8988T (cell line): ENCODE measurements at places on chromosomes 5 and 9.

GRCh38 chr5:109100971-109101370 lies 308.8 kb downstream of the PJA2 start:
- no peak for DNase-seq

DNA sequence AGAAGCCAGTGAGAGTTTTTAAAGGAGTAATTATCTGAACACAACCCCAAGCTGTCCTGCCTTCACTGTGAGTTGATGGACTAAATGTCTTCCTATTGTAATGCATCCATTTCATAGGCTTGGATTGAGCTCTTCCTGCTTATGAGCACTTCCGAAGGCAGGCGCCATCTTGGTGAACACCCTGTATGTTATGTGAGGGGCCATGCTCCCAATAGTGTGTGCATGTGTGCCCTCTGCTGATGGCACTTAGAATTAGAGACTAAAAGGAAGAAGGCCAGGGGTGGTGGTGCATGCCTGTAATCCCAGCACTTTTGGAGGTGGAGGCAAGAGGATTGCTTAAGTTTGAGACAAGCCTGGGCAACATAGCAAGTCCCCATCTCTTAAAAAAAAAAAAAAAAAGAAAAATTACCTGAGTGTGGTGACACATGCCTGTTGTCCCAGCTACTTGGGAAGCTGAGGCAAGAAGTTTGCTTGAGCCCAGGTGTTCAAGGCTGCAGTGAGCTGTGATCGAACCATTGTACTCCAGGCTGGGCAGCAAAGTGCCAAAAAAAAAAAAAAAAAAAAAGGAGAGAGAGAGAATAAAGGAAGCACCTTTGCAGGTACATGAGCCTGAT lies 65.0 kb downstream of the C9orf152 start:
- DNase-seq = no peak

- no peak for DNase-seq
Measured at GRCh38 chr5:36238502-36239295, 3.0 kb downstream of the NADK2 start.

- no peak for DNase-seq
Measured at GRCh38 chr9:17361378-17361777, 217.5 kb upstream of the SH3GL2 start.

GRCh38 chr5:165526357-165526756 lies 2020.9 kb downstream of the MAT2B start:
- DNase-seq = no peak

- peak; percentile 98 for DNase-seq
Measured at GRCh38 chr9:133429641-133430161, 7.5 kb downstream of the ADAMTS13 start.

DNA sequence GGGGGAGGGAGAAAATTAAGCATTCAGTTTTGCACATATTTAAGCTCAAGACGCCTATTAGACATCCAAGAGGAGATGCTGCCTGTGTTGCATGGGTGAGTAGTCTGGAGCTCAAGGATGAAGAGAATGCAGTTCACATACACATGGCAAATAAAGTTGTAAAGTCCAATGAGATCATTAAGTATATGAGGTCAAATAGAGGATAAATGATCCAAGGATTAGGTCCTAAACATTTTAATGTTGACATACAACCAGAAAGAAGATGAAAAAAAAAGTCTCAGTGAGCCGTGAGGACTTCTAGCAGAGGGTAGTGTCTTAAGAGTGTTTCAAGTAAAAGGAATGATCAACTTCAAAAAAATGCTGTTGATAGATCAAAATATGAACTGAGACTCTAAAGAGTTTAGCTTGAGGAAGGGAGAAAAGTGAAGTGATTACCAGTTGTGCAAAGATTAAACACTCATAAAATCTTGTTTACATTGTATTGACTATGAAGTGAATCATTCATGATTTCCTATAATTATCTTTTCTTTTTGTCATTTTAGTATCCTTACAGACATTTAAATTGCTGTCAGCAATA lies 251.8 kb downstream of the ZNF608 start:
- DNase-seq = no peak

DNA sequence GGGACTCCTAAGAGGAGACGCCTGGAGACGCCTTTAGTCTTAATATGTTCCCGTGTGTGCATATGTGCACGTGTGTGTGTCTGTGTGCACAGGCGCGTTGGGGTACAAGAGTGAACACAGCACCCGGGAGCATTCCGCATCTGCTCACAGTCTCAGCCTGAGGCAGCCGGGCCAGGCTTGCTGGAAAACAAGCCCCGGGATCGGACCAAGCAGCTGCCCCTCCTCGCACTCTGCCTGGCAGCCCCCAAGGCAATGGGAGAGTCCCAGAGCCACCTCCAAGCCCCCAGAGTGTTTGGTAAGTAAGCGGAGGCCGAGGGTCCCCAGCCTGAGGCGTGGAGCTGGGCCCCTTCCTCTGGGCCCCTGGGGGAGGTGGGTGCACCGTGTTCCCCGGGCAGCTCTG lies 27.3 kb upstream of the UBAC1 start:
- no peak for DNase-seq

DNA sequence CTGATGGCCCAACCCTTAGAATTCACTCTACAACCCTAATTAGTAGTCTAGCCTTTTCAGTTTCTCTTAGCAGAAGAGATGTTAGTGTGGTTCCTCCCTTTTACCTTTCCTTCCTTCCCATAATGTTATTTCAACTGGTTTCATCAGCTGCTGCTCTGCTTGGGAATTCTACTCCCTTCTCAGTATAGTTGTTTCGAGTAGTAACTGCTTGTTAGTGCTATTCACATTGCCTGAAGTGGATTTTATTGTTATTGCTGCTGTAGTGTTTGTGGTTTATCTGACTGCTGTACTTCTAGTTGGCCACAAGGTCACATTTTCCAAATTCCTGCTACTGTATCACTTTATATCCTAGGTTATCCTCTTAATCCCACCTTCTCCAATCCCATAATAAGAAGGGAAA lies 29.7 kb downstream of the SMIM15 start:
- DNase-seq = no peak

GRCh38 chr5:115472271-115473025 lies 72.1 kb downstream of the FEM1C start:
- DNase-seq = no peak

DNA sequence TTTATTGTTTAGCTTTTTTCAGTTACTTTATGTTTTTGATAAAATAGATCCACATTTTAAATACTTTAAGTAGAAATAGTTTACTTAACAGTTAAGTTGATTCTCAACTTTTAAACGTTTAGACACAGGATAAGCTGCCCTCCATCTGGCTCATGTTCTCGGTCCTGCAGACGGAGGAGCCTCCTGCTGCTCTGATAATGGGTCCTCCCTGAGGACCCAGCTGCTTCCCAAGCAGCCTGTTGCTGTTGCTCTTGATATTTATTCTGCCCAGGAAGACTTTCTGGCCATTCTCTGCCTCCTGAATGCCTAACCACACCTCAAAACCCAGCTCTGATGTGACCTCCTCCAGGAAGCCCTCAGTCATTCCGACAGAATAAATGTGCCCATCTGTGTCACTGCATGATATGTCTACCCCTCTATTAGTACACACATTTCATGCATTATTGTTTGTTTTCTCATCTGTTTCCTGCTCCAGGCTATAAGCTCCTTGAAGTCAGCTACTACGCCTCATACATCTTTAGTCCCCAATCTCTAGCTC lies 267.2 kb upstream of the MSX2 start:
- DNase-seq = no peak

GRCh38 chr5:39100851-39101396 lies 26.7 kb upstream of the RICTOR start:
- DNase-seq = no peak

DNA sequence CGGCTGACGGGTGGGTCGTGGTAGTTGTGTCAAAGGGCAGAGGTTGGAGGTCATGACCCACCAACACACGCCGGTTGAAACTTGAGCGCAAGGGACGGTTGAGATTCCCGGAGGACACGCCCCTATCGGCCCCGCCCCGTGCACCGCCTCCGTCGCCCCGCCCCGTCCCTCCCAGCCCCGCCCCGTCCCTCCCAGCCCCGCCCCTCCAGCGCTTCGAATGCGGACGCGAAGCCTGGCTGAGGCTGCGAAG lies 226 bp upstream of the RANBP17 start:
- DNase-seq = no peak

DNA sequence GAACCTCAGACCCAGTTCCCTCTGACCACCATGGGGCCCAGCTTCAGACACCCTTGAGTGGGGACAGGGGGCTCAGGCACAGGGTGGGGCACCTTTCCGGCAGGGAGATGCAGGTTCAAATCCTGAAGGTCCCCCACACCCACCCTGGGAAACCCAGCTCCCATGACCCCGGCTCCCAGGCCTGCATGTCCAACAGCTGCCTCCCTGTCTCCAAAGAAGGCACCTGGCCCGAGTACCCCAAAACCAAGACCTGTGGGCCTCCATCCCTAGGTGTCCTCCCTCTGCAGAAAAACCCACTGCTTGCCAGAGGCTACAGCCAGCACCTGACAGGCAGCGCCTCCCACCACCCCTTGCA lies 38.5 kb downstream of the VAV2 start:
- no peak for DNase-seq

DNA sequence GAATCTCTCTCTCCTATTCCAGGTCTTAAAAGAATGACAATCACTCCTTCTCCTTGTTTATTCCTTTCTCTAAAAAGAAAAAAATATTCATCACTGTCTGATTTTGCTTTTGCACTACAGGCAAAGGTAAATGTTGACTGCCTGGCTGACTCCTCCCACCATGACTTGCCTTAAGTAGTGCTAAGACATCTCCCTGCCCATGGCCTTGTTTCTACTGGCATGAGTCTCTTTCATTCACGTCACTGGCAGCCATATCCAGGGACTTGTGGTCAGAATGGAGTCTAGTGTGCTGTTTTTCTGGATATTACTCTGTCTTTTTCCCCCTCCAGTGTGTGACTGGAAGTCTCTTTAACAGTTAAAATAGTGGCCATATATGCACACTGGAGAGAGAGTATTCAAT lies 522.9 kb upstream of the DAB2 start:
- DNase-seq = no peak

DNA sequence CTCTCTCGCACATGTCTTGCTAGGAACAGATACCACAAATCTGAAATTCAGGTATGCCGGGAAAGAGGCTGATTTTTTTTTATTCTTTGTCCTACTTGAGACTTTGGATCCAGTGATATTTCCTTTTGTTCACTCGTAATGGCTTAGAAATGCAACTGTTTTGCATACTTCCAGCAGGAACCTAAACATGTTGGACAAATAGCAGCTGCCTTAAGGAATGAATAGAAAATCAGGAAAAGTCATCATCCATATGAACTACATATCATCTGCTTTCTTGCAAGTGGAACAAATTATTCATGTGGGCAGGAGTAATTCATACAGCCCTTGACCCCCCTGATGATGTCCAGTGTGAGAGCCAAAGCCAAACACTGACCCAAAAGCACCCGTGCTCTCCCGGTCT lies 17.4 kb downstream of the TTC39B start:
- DNase-seq = no peak

DNA sequence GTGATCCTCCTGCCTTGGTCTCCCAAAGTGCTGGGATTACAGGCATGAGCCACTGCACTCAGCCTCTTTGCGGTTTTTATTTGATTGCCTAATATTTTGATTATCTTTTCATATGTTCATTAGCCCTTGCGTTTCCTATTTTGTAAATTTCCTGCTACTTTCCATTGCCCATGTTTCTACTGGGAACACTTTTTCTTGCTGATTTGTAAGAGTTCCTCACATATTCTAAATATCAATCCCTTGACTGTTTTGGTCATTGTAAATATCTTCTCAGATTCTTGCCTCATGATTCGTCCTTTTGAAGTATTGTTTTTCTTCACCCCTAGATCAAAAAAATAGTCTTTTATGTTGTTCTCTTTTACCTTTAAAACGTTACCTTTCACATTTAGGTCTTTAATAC lies 37.9 kb upstream of the TTC1 start:
- DNase-seq = peak; percentile 54

DNA sequence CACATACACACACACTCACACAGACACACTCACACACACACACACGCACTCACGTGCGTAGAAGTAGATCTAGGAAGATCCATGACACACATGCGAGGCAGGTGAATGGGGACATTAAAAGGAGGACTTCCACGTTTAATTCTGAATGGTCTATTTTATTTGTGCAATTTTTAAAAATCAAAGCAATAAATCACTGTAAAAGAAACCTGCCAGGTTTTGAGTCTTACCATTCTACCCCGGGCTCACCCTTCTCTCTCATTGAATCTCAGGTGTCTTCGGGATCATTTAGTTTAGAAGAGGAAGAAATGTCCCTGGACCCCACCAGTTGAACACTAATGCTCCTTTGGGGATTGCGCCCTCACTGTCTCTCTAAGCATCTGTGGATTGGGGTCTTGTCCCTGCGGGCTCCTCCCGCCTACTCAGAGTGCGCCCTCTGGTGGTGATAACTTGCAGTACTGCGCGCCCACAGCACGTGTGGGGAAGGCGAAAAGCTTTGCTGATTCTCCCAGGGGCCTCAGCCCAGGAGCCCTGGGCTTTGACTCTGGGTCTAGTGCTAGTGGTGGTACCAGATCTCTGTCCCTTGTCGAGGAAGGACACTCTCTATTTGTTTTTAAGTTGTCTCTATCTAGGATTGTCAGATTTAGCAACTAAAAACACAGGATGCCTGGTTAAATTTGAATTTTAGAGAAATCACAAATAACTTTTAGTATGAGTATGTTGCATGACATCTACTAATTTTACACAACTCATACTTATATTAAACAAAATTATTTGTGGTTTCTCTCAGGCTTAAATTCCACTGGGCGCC lies 34.8 kb downstream of the BOD1 start:
- DNase-seq = peak; percentile 68

- no peak for DNase-seq
Measured at GRCh38 chr9:113625486-113625885, 162.0 kb downstream of the RGS3 start.

- DNase-seq = no peak
Measured at GRCh38 chr9:2459756-2460155, 161.8 kb upstream of the VLDLR start.

- DNase-seq = no peak
Measured at GRCh38 chr5:36613771-36614656, 7.6 kb downstream of the SLC1A3 start.

- DNase-seq = no peak
Measured at GRCh38 chr9:90379771-90380170, 262.9 kb downstream of the DIRAS2 start.

GRCh38 chr5:143183989-143184388 lies 219.5 kb downstream of the NR3C1 start:
- DNase-seq = no peak
